ENCODE measurements at places on chromosomes 12 and 14. TPM values are rescaled to one million over a fixed set of nuclear protein-coding genes. Genes with fewer than 3 reads are reported as not detected.

Gene ACTN1
- 200 TPM for total RNA-seq

Gene KRT75
- 0.08 TPM for total RNA-seq

Gene TEX52
- total RNA-seq, result not detected

Gene C12orf54
- total RNA-seq, result not detected

Gene PLEKHH1
- total RNA-seq, result 3.2 TPM

Gene PIK3C2G
- total RNA-seq, result not detected

Gene LHX5
- not detected for total RNA-seq

Gene PCED1B
- total RNA-seq, result 19.7 TPM

Gene TMEM179
- 0.38 TPM for total RNA-seq

Gene FSCB
- total RNA-seq, result not detected

Gene APOLD1
- 0.21 TPM for total RNA-seq

Gene ACVRL1
- 0.20 TPM for total RNA-seq

Gene ADAMTS20
- not detected for total RNA-seq

Gene FOXG1
- 0.20 TPM for total RNA-seq

Gene MUCL1
- not detected for total RNA-seq

Gene OR9K2
- not detected for total RNA-seq

Gene KRT85
- not detected for total RNA-seq

Gene VCPKMT
- 9.1 TPM for total RNA-seq
